ENCODE measurements at places on chromosomes 1 and 21. TPM values are rescaled to one million over a fixed set of nuclear protein-coding genes. Genes with fewer than 3 reads are reported as not detected.
A peak's percentile ranks its signal among the peaks of the same experiment; 100 is the strongest.

Gene RPL11
- 895 TPM for total RNA-seq

DNA sequence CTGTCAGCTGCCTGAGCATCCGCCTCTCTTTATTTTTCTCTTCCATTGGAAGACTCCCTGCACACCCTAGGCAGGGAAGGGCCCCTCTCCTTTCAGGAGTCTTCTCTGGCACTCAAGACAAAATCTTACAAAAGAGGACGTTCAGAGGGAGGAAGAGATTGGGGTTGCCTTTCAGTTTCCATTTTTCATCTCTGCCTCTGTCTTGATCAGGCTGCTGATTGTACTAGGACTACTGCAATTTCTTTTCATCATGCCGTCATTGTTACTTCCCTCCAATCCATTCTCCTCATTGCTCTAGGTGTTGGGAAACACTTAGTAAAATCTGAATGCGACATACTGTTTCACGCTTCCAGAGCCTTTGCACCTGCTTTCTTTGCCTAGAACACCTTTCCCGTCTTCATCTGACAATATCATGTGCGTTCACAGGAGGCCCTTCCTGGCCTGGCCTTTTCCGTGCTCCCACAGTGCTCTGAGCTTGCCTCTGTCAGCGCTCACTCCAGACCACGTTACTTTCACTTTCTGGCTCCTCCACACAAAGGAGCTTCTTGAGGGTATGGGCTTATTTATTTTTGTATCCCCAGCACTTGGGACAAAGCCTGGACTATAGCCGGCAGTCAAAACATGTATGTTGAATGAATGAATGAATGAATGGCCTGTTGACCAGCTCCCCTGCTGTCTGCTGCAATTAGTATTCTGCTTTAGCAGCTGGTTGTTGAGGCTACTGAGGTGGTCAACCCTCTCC is 10.9 kb downstream of the LRRC71 start:
- DNase-seq: no peak

Gene LCE2B
- not detected for total RNA-seq

DNA sequence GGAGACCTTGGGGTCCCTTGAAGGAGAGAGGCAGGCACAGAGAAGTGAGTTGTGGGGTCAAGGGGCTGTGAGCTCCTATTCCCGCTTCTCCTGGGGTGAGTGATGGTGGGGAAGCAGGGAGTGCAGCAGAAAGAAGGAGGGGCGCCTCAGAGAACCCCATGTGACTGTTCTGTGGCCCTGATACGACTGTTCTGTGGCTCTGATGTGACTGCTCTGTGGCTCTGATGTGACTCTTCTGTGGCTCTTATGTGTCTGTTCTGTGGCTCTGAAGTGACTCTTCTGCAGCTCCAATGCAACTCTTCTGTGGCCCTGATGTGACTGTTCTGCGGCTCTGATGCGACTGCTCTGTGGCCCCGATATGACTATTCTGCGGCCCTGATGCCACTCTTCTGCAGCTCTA is 29.9 kb upstream of the UMODL1 start:
- DNase-seq: no peak

DNA sequence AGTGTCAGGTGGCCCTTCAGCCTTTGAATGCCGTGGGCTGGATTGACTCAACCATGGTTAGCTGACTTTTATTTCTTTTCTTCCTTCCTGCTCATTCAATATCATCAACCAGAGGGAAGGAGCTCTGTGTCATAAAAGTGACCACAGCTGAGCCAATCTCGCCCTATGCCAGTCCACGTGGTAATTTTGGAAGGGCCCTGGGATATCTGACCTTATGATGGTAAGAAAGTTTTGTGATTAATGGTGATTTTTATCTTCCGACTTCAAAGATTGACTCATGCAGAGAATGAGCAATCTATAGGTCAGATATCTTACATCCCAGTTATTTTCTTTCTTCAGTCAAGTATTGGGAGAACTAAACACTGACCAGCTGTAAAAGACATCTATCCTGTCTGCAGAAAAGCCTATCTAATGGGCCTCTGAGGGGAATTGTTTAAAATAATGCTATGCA is 170.3 kb downstream of the ZC3H11B start:
- DNase-seq: no peak

DNA sequence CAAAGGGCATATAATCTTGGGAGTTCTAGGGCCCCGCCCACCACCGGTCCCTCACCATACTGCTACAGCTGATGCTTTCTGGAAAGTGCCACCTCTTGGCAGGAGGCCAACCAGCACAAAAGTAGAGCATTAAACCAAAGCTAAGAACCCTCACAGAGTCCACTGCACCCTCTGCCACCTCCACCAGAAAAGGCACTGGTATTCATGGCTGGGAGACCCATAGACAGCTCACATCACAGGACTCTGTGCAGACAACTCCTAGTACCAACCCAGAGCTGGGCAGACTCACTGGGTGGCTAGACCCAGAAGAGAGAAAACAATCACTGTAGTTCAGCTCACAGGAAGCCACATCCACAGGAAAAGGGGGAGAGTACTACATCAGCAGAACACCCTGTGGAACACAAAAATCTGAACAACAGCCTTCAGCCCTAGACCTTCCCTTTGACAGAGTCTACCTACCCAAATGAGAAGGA is 10.8 kb downstream of the THEM4 start:
- DNase-seq: no peak

- DNase-seq: no peak
Measured at GRCh38 chr1:165988275-165988674, 160.9 kb downstream of the UCK2 start.

DNA sequence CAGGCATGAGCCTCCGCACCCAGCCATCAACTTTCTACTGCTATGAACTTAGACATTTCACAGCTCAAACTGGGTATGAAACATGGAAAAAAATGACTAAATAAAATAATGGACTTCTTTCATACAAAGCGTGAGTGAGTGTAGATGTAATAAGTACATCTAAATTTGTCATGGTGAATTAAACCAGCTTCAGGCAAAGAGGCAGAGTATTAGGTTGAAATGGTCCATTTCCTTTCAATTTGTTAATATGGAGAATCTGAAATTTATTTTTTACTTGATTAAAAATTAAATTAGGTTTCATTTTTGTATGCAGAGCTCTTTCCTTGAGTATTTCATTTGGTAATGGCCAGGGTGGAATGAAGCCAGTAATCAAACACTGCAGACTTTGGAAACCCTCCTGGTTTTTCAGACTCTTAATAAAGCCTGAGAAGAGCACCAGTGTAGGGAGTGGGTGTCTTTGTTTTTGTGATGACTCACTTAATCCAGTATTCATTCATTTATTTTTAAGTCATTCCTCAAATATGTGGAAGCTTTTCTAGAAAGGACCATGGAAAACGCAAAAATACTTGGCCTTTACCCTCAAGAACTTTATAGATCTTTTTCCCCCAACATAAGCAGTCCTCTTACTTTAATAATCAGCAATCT is 49.2 kb downstream of the ALG14 start:
- no peak for DNase-seq

GRCh38 chr1:194975913-194976312 is 1632.3 kb downstream of the KCNT2 start:
- no peak for DNase-seq

GRCh38 chr1:61451572-61451968 is 273.4 kb downstream of the TM2D1 start:
- no peak for DNase-seq

Gene CYP4A22
- not detected for total RNA-seq

DNA sequence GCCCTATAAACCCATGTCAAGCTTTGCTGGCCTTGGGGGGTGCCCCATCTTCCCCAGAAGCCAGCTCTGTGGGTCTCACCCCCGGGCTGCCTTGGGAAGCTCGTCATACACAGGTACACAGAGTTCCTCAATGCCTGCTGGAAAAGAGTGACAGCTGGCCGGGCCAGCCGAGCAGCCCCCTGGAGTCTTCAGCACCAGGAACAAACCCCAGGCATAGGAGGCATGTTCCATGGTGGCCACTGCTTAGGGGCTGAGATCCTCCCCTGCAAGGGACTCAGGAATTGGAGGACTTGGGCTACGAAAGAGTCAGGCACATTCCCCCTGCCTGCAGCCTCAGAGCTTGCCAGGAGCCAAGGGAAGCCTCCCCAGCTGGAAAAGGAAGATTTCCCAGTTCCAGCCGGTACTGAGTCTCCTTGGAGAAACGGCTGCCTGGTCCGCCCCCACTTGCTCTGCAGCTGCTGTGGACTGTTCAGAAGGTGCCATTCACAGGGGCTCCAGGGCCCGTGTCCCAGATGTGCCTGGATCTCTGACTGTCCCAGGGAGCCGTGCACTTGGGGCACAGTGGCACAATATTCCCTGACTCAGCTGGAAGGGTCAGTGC is 89.5 kb downstream of the STUM start:
- peak; percentile 51 for DNase-seq

GRCh38 chr1:50929376-50929958 is 30.6 kb downstream of the FAF1 start:
- no peak for DNase-seq

DNA sequence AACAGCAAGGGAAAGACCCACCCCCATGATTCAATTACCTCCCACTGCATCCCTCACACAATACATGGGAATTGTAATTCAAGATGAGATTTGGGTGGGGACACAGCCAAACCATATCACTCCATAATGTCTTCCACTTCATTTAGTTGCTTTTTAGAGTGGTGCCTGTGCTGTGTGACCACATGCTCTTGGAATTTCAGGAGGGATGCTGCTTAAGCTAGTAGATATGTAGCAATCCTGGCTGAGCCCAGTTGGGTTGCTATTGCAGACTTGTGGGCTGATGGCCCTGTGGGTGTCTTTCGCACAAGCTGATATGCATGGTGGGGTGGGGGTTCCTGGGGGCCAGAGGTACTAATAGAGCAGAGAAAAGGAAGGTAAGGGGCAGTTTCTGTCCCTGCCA is 160.4 kb upstream of the SYT6 start:
- no peak for DNase-seq

Gene SASS6
- total RNA-seq: 2.4 TPM

GRCh38 chr1:216075339-216075738 is 347.9 kb downstream of the USH2A start:
- no peak for DNase-seq

Gene RNF2
- 15.9 TPM for total RNA-seq

DNA sequence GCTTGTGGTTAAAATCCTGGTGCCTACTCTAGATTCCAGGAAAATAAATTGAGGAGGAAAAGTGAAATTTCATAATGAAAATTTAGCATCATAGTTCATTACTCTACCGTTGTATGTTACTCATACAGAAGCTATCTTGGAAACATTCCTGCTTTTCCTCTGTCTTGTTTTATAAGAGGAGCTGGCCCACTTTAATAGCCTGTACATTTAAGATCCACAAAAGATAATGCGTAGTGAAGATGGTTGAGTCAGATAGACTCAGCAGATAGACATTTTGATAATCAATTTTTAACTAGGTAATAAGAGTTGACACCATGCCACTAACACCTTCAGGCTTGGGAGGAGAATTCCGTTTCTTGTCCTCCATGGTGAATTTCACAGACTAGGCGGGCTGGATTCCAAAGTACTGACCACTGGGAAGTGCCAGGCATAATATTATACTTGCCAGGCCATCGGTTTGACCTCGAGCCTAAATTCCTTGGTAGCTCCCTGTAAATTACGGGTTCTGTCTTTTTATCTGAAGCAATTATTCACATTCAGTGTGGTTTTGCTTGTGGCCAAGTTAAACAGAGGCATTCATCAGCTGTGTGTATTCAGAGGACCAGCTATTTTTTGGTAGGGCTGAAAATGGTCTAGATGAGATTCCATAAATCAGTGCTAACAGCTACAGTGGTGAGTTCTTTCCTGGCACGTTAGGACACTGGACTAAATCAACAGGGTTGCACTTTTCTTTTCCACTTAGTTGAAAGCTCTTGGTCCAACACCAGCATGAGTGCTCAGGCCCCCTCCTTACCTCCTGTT is 111.9 kb upstream of the KAZN start:
- no peak for DNase-seq

DNA sequence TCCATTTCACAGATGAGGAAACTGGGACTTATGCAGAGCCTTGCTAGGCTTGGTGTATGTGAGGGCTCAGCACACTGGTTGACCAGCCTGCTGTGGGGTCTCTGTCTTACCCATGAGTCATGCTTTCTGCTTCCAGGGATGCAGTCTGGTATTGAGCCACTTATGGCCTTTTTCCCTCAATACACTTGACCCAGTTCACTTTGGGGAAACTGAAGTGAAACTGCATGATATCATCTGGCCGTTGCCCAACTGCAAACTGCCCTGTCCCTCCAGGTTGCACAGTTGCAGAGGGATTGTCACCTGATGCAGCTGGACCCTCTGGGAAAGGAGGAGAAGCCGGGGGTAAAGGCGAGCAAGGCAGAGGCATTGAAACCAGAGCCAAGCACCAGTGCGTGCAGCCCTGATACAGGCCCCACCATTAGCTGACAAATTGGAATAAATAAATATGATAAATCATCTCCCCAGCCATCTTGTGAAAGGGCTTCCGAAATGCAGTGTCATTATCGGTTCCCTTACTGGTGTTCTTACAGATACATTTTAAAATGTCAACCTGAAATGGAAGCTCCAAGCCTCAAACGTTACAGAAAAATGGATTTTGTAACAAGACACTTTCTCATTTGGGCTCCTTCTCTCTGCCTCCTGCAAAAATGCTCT is 39.3 kb upstream of the DUSP10 start:
- DNase-seq: peak; percentile 69

- no peak for DNase-seq
Measured at GRCh38 chr1:96059276-96059675, 662.3 kb upstream of the PTBP2 start.

Gene KIAA1614
- total RNA-seq: 5.5 TPM

Gene FCRL4
- total RNA-seq: not detected

DNA sequence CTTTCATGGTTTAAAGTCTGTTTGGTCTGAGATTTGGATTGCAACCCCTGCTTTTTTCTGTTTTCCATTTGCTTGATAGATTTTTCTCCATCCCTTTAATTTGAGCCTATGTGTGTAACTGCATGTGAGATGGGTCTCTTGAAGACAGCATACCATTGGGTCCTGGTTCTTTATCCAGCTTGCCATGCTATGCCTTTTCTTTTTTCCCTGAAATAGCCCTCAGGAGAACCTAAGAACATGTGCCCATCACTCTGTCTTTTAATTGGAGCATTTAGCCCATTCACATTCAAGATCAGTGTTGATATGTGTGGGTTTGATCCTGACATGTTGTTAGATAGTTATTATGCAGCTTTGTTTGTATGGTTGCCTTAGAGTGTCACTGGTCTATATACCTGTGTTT is 21.7 kb upstream of the DENND1B start:
- DNase-seq: no peak

DNA sequence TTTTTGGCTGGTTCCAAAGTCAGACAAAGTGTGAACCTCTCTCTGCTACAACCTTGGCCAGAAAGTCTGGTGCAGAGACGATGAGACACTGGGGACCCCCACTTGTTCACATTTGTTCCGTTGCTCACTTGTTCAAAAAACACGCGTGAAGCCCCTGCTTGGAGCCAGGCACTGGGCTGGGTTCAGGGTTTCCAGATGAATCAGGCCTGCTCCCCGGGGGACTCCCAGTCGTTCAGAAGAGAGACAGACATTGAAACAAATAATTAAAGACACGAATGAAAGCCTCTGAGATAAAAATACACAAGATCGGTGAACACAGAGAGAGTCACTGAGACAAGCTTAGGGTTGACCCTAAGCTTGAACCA is 101.5 kb upstream of the RUNX3 start:
- no peak for DNase-seq

- DNase-seq: no peak
Measured at GRCh38 chr1:205493241-205494085, 11.0 kb upstream of the CDK18 start.

Gene OR2M3
- not detected for total RNA-seq

Gene AMPD1
- not detected for total RNA-seq

Gene BARHL2
- not detected for total RNA-seq
